ENCODE measurements at places on chromosomes 16 and 17. TPM values are rescaled to one million over a fixed set of nuclear protein-coding genes. Genes with fewer than 3 reads are reported as not detected.

LRRC75A gene
- total RNA-seq = 0.33 TPM

P2RX5 gene
- total RNA-seq = 1.8 TPM

GRCh38 chr17:49191917-49192741, 18.2 kb downstream of the GNGT2 start:
- peak overlapping the region; percentile 83 for H3K4me3 ChIP-seq
- H3K36me3 ChIP-seq = no peaks in the 10 kb centered on the region
- DNase-seq = peak; percentile 99
- peaks cover 8% of the 10 kb centered on the region for H3K4me1 ChIP-seq

GRCh38 chr17:21377705-21378396, 1.7 kb downstream of the KCNJ12 start:
- H3K4me1 ChIP-seq = peaks cover 25% of the 10 kb centered on the region
- no peak for DNase-seq
- no peaks in the 10 kb centered on the region for H3K27me3 ChIP-seq
- H3K27ac ChIP-seq = no peak overlapping the region
- H3K36me3 ChIP-seq = no peaks in the 10 kb centered on the region
